Fibroblast of the conjunctiva (primary cell): ENCODE measurements at places on chromosomes 3 and 15.

- DNase-seq, result no peak
Observed at GRCh38 chr3:182438398-182438797, 354.9 kb upstream of the ATP11B start.

- DNase-seq, result no peak
Observed at GRCh38 chr3:56813653-56813960, 11.9 kb upstream of the ARHGEF3 start.

GRCh38 chr3:169128579-169128978 is 534.9 kb downstream of the MECOM start:
- no peak for DNase-seq

DNA sequence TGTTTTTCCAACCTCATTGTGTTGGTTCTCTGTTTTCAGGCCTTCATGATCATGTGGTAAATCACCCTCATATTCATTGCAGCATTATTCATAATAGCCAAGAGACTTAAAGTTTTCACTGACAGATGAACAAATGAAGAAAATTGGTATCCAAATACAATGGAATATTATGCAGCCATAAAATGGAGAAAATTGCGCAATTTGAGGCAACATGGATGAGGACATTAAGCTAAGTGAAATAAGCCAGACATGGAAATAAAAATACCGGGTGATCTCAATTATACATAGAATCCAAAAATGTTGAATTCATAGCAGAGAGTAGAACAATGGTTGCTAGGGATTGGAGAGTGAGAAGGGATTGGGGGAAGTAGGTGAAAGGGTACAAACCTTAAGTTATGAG is 491.9 kb upstream of the KCNMB2 start:
- no peak for DNase-seq

GRCh38 chr3:160982491-160982890 is 122.7 kb downstream of the B3GALNT1 start:
- no peak for DNase-seq

GRCh38 chr15:49023354-49023753 is 22.9 kb downstream of the SECISBP2L start:
- no peak for DNase-seq
